CD4-positive, alpha-beta T cell treated with Interleukin-15 for 4 hours (primary cell): ENCODE measurements at places on chromosomes 3 and 15.

DNA sequence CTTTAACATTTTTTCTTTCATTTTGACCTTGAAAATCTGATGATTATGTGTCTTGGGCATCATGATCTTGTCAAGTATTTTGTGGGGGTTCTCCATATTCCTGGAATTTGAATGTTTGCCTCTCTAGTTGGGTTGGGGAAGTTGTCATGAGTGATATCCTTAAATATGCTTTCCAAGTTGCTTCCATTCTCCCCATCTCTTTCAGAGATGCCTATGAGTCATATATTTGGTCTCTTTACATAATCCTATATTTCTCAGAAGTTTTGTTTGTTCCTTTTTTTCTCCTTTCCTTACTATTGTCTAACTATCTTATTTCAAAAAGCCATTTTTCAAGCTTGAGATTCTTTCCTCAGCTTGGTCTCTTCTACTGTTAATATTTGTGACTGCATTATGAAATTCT, 69.0 kb upstream of the CCDC80 start:
- DNase-seq: no peak

GRCh38 chr3:152672320-152672649, 162.6 kb upstream of the P2RY1 start:
- no peak for DNase-seq

DNA sequence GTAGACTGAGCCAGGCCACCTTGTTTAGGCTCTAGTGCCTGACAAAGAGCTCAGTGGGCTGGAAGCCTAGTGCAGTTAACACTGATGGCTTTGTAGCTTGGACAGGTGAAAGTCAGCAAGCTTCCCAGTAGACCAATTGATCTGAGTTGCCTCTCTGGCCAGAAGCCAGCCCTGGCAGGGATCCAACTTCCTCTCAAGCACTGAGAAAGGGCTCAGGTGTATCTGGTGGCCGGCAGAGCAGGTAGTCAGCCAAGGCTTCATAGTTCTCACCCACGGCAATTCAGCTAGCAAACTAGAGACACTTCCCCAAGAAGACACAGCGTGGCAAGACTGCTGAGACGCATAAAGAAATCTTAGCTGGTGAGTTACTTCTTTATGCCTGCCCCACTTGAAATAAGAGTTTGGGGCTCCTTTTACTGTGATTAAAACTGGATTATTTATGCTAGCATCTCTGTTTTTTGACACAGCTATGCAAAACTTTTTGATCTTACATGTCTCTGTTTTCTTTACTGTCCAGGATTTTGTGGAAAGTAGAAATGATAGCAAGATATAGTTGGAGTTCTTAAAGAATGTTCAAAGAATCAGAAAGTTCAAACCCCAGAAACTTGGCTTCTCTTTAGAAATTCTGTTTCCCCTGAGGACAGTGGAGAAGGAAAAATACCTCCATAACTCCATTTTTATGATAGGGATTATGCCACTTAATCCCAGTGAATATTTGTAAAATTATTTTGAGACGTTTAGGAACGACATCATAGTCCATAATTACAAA, 8.4 kb upstream of the CA12 start:
- no peak for DNase-seq

DNA sequence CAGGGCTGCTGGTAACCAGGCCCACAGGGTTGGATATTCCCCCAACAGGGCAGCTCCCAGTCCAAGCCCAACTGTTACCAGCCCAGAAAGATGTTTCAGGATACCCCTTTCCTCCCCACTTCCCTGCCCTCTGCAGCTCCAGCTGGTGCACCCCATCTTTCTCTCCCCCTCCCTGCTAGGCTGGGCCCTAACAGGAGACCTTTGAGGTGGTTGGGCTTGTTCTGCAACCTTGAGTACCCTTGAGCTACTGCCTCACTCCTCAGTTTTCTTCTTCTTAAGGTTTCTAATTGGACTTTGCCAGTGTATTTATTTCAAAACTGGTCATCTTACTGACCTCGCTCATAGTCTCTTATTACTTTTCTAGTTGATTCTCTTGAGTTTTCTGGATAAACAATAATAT, 16.9 kb upstream of the INSYN1 start:
- no peak for DNase-seq

DNA sequence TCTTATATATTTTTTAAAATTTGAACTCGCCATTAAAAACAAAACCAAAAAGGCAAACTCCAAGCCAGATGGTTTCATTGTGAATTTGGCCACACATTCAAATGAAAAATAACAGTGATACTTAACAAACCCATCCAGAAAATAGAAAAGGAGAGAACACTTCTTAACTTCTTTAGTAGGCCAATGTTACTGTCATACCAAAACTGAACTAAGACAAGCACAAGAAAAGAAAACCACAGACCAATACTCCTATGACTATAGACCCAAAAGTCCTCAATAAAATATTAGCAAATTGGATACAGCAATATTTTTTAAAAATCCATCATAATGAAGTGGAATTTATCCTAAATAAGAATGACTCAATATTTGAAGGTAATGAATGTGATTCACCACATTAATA, 73.5 kb upstream of the ALDH1A3 start:
- no peak for DNase-seq

- DNase-seq: no peak
Observed at GRCh38 chr15:29440541-29440940, 170.9 kb upstream of the NSMCE3 start.

GRCh38 chr3:37279236-37279635, 104.9 kb upstream of the LRRFIP2 start:
- DNase-seq: no peak
